Central memory CD4-positive, alpha-beta T cell (primary cell): ENCODE measurements at places on chromosomes 3 and 15.

GRCh38 chr15:88707771-88708654 is 69.2 kb downstream of the ISG20 start:
- no peak for DNase-seq

DNA sequence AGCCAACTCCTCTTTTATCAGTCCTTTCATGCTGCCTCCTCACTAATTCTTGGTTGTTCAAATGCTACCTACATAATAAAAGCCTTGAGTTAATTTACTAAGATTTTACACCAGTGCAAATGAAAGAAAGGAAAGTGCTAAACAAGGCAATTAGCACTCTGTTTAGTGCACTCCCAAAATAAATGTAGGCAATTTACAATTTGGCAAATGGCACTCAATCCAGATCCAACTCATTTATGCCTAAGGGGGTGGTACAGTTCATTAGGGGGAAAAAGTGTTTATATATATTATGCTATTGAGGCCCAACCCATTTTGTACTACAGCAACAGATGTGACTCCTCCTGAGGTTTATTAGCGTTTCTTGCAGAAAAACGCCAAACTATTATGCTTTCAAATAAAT is 370.1 kb downstream of the NR2F2 start:
- DNase-seq, result no peak

GRCh38 chr3:37935290-37935668 is 55.3 kb upstream of the VILL start:
- no peak for DNase-seq

DNA sequence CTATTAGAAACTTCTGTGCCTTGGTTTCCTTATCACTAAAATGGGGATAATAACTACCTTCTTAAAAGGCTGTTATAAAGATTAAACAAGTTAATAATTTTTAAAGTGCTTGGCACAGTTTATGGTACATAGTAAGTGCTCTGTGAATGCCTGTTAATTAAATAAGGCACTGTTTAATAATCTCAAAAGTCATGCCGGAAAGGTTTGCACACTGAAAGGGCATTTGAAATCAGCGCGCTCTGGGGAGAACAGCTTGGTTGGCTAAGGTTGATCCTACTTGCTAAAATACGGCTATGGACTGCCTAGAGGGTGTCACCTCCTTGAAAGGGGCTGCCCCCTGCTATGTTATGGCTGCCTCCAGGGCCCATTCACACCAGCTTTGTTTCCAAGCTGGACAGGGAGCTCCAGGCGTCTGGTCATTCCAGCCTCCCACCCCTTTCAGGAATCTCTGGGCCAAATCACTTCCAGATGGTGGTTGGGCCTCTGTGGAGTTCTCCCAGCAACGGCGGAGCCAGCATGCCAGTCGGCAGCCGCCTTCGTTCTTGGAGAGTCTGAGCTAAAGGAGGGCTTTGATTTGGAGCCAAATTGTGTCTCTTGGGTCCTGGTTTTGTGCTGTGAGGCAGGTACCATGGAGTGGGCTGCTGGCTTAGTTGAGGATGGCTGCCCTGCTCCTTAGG is 5.9 kb downstream of the FLNB start:
- no peak for DNase-seq

DNA sequence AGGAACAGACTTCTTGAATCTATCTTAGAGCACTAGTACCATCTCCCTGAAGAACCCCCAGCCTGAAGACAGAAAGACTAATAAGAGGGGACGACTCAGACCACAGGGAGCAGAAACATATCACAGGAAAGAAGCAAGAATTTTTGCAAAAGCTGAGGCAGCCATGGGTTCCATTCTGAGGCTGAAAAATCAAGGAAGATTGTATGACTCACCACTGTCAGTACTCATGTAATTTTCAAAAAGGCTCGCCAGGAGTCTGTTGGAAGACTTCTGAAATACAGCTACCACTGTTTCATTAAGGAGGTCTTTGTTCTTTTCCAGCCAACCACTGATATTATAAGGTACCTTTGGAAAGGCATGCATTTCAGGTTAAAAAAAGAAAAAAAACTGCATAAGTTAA is 47.5 kb downstream of the MYH15 start:
- DNase-seq, result no peak

DNA sequence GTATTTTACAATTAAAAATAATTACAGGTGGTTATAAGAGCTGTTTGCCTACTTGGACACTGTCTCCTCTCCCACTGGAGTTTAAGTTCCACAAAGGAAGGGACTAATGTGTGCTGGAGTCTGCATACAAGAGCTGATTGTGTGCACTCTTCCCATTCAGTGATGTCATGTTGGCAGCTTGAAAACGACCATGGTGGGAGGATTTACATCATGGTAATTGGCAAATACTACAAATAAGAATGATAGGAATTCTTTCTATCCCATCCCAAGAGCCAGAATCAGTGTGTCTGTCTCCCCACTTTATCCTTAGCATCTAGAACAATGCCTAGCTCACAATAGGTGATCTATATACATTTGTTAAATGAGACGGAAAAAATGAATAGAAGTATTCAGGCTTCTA is 14.1 kb downstream of the ITGA11 start:
- DNase-seq, result no peak

DNA sequence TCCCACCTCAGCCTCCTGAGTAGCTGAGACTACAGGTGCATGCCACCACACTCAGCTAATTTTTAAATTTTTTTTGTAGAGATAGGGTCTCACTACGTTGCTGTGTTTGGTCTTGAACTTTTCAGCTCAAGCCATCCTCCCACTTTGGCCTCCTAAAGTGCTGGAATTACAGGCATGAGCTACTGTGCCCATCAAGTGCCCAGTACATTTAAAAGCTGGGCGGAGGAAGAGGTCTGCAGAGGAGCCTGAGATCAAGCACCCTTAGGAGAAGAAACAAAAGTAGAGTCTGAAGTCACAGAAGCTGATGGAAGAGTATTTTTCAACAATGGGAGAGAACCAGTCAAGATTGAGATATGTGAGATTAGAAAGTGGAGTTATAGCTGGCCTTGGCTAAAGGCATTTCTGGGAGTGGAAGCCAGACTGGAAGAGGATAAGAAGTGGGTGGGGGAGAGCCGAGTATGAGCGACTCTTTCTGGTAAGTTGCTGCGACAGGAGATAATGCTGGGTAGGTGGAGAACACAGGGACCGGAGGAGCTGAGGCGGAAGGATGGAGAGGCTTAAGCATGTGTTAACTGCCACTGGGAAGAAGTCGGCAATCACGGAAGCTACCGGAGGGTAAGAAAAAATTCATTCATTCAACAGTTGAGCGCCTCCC is 782 bp upstream of the IREB2 start:
- DNase-seq, result no peak

GRCh38 chr15:99403597-99403996 is 152.3 kb downstream of the LRRC28 start:
- no peak for DNase-seq

- no peak for DNase-seq
Measured at GRCh38 chr3:24843955-24844354, 349.3 kb upstream of the THRB start.

- DNase-seq, result no peak
Measured at GRCh38 chr3:196557236-196557635, 11.1 kb downstream of the WDR53 start.

DNA sequence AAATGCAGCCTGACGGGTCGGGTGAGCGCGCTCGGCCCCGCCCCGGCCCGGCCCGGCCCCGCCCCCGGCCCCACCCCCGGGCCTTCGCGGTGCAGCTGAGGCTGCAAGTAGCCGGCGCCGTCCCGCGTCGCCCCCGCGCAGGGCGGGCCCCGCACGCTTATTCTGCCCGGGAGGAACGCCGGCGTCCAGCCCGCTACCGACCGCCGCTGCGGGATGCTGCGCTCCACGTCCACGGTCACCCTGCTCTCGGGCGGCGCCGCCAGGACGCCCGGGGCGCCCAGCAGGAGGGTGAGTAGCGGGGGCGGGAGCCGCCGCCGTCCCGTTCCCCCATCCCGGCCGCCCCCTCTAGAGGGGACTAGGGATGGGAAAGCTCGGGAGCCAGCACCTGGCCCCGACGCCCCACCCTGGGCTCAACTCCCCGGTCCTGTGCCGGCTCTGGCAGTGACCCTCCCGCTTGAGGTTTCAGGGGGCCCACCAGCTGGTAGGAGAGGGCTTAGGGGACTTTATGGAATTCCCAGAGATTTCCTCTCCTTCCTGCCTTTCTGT is at the start of gene MYZAP:
TSS of gene MYZAP (plus strand) at position 83 of the 546 bp plus-strand sequence. CDS start at position 214, 131 bp downstream.
- peak; percentile 12 for DNase-seq

DNA sequence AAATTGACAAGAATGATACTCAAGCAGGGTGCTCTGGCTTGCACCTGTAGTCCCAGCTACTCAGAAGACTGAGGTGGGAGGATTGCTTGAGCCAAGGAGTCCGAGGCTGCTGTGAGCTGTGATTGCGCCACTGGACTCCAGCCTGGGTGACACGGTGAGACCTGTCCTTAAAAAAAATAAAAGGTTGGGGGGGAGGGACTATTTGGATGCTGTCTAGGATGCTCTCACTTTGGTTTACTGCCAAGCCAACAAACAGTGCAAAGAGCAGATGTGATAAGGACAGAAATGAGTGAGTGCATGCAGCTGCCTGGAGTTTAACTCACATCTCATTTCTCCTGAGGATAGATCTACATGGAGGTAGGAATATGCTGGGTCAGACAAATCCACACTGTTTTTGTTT is 130.0 kb downstream of the FRMD4B start:
- no peak for DNase-seq

- no peak for DNase-seq
Measured at GRCh38 chr3:127053450-127053849, 70.5 kb downstream of the PLXNA1 start.

GRCh38 chr3:170270282-170270881 is 48.2 kb downstream of the PRKCI start:
- DNase-seq, result no peak

DNA sequence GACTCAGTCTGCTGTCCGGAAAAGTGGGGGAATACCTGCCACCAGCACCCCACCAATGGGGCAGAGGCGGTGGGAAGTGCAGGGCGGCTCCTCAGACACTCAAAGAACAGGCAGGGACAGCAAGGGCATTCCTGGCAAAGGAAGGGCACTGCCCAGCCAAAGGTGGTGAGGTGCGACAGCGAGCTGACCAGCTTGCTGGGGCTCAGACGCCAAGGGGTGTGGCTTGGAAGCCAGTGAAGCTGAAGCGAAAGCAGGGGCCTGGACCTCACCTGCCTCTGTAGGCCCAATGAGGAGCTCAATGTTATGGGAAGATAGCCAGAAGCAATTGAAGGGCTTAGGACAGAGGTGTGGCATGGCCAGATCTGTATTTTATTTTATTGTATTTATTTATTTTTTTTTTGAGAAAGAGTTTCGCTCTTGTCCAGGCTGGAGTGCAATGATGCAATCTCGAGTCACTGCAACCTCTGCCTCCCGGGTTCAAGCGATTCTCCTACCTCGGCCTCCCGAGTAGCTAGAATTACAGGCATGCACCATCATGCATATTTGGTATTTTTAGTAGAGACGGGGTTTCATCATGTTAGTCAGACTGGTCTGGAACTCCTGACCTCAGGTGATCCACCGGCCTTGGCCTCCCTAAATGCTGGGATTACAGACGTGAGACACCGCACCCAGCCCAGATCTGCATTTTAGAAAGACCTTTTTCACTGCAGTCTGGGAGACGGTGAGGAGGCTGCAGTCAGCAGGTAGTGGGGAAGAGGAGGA is 4.4 kb upstream of the LMAN1L start:
- no peak for DNase-seq

- DNase-seq, result no peak
Measured at GRCh38 chr3:159236321-159236720, 434.5 kb downstream of the MFSD1 start.

DNA sequence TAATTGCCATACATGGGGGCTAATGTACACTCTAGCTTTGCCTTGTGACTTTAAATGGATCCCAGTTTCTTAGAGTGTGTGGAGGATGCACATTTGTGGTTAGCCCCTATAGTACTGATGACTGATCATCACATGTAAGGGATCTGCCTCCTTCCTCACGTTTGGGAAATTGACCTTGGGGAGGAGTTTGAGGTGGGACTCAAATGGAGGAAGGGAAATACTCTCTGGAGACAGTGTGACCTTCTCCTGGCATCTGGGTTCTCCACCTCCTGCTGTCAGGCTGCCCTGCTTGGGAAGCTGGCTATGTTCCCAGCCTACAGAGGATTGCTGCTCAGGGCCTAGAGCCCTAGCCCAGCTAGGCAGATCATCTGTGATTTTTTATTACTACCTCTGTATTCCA is 48.7 kb downstream of the PPM1L start:
- no peak for DNase-seq

DNA sequence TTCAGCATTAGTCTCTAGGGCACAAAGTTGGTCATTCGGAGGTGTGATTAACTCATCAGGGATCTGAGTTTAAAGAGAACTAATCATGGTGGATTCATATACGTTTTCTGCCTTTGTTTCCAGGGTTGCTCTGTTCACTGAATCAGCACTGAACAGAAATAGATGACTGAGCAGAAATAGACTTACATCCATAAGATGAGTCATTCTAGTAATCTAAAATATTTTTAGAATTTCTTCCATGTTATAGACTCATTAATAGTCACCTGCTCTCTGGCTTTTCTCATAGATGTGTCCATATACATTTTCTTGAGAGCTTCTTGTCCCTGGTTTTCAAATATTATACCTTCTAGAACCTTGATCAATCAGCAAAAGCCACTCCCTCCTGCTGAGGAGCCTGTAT is 837.6 kb upstream of the DPPA4 start:
- no peak for DNase-seq

DNA sequence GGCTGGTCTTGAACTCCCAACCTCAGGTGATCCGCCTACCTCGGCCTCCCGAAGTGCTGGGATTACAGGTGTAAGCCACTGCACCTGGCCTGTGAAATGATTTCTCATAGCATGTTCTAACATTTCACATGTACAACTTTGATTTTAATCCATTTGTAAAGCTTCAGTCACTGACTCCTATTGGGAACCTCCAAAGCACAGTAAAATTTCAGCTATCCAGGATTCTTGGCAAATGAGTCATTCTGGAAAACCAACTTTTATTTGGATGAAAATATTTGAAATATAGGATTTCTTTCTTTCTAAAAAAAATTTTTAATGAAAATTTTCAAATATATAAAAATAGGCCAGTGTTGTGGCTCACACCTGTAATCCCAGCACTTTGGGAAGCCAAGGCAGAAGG is 2.7 kb upstream of the LMAN1L start:
- no peak for DNase-seq

- DNase-seq, result no peak
Measured at GRCh38 chr3:103977417-103977816, 1389.3 kb upstream of the ALCAM start.

DNA sequence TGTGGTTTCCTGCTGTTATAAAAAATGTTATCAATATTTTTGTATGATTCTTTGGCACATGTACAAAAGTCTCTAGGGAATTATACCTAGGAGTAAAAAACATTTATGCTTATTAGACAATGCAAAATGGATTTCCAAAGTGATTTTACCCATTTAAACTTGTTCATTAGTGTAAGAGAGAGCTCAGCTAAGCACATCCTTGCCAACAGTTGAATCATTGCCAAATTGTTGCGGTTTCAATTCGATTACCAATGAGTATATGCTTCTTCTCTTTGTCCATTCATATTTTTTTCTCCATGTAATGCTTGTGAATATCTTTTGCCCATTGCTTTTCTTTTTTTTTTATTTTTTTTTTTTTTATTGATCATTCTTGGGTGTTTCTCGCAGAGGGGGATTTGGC is 17.2 kb downstream of the CASR start:
- DNase-seq, result no peak

GRCh38 chr3:1501406-1502115 is 408.7 kb downstream of the CNTN6 start:
- no peak for DNase-seq
